ENCODE measurements at places on chromosomes 6 and 20. TPM values are rescaled to one million over a fixed set of nuclear protein-coding genes. Genes with fewer than 3 reads are reported as not detected.

The OR2H2 gene
- not detected for total RNA-seq

The HMGA1 gene
- 41.7 TPM for total RNA-seq

The SSTR4 gene
- total RNA-seq: not detected

The ZDHHC14 gene
- total RNA-seq: 16.0 TPM

The GCNT2 gene
- total RNA-seq: 67.9 TPM

The KCNS1 gene
- total RNA-seq: not detected

The PRICKLE4 gene
- total RNA-seq: 2.8 TPM

The TGM3 gene
- total RNA-seq: not detected

The KHDC1L gene
- total RNA-seq: not detected

The ZNF311 gene
- total RNA-seq: 0.13 TPM

The ARFGAP1 gene
- 40.4 TPM for total RNA-seq

The IMPG1 gene
- not detected for total RNA-seq

The LIME1 gene
- 1.6 TPM for total RNA-seq

The NUDT3 gene
- total RNA-seq: 67.1 TPM

The SDCBP2 gene
- total RNA-seq: 3.1 TPM

The DPM1 gene
- 41.3 TPM for total RNA-seq

The ASF1A gene
- 15.1 TPM for total RNA-seq

The PAK1IP1 gene
- total RNA-seq: 8.6 TPM

The WFDC5 gene
- not detected for total RNA-seq

The RIMS4 gene
- total RNA-seq: not detected

The PRL gene
- total RNA-seq: not detected

The RAB23 gene
- total RNA-seq: 13.1 TPM

The TMEM63B gene
- total RNA-seq: 48.0 TPM

The HDGFL1 gene
- total RNA-seq: not detected

The LGSN gene
- total RNA-seq: not detected

The MPIG6B gene
- 0.20 TPM for total RNA-seq

The TREM2 gene
- not detected for total RNA-seq

The IP6K3 gene
- 27.2 TPM for total RNA-seq

The TPBG gene
- 2.8 TPM for total RNA-seq

The RIPOR3 gene
- 3.6 TPM for total RNA-seq

The ETV7 gene
- total RNA-seq: 0.37 TPM

The SPEF1 gene
- 0.17 TPM for total RNA-seq

The TBX18 gene
- total RNA-seq: 9.1 TPM

The GPX6 gene
- total RNA-seq: not detected

The HLA-F gene
- 32.2 TPM for total RNA-seq

The IRF4 gene
- 0.74 TPM for total RNA-seq
